MV-4-11 (cell line): ENCODE measurements at places on chromosomes 5 and 9.
A peak's percentile ranks its signal among the peaks of the same experiment; 100 is the strongest.

DNA sequence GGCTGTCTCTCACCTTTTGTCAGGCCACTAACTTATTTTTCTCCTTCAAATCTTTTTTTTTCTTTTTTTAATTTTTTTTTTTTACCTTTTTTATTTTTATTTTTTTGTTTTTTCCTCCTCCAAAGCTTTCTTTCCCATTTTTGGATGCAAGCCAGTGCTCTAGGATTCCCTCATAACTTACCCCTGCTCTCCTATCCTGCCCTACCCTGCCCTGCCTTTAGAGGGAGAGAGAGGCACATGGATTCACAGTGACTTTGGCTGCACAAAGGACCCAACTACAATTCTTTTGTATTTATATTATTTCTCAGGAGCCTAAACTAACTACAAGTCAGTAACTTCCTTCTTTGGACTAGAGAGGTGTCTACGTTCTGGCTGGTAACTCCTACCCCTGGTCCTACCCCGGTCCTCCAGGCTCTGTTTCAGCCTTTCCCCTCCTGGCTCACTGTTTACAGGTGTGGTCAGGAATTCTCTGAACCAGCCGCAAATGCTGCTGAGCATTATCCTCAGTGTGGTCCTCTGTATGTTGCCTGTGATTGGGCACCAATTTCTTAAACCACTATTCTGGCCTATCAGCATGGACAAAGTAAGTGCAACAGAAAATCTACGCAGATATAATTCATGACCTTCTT, 8.4 kb upstream of the RUSC2 start:
- DNase-seq, result peak; percentile 46

- DNase-seq, result no peak
These were observed 276.3 kb downstream of the SAXO1 start for GRCh38 chr9:18756712-18757125.

GRCh38 chr5:139458580-139459407, 3.7 kb downstream of the ECSCR start:
- DNase-seq, result peak; percentile 83

DNA sequence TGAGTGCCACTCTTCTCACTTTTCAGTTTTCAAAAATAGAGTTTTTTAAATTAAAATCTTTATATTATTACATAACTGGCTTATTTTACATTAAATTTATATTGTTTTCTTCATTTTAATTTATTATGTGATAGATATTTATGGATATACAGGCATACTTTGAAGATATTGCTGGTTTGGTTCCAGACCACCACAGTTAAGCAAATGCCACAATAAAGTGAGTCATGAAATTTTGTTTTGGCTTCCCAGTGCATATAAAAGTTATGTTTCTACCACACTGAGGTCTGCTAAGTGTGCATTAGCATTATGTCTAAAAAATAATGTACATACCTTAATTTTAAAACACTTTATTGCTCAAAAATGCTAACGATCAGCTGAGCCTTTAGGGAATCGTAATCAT, 47.4 kb downstream of the NDUFS4 start:
- no peak for DNase-seq

- DNase-seq, result no peak
These were observed 128.0 kb downstream of the SYK start for GRCh38 chr9:90929626-90930025.

DNA sequence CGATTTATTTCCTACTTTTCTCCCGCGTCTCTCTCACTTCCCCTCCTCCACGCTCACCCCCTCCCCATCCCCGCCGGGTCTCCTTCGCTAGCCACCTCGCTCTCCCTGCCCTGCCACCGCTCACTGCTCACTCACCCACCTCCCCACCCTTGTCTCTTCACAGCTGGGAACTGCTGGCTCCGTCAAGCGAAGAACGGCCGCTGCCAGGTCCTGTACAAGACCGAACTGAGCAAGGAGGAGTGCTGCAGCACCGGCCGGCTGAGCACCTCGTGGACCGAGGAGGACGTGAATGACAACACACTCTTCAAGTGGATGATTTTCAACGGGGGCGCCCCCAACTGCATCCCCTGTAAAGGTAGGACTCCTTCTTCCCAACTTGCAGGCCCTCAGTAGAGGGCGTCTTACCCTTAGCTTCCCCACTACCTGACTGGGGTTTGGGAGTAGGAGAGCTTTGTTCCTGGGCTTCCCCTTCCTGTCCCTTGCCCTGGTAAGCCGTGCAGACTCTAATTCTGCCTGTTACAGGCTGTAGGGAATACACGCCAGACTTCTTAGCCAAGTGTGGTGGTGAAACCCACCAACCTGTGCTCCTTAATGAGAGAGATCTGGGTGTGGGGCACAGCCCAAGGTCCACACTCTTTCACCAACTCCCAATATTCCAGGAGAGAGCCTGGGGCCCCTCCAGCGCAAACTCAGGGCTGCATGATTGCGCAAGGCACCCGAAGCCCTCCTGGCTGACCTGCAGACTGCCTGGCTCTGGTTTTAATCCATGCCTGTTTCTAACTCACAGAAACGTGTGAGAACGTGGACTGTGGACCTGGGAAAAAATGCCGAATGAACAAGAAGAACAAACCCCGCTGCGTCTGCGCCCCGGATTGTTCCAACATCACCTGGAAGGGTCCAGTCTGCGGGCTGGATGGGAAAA, 2.5 kb downstream of the FST start:
- DNase-seq, result no peak

GRCh38 chr5:135700731-135701130, 121.9 kb upstream of the CXCL14 start:
- no peak for DNase-seq

GRCh38 chr5:154086641-154087040, 47.9 kb downstream of the MFAP3 start:
- DNase-seq, result no peak

DNA sequence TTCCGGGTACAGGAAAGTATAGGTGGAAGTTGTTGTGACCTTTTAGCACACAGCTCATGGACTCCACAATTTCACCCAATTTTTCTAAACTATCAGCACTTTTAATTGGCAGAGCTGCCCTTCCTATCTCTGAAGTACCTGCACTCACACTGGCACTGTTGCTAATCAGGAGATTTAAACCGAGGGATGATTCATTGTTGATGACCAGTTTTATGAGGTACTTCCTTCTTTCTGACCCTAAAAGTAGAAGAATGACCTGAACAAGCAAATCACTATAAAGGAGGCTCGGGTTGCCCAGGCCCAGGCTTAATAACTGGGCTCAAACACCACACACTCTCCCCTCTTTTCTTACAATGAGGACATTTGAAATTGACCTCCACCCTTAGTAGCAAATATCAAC, 105.9 kb downstream of the KCNN2 start:
- DNase-seq, result peak; percentile 66

DNA sequence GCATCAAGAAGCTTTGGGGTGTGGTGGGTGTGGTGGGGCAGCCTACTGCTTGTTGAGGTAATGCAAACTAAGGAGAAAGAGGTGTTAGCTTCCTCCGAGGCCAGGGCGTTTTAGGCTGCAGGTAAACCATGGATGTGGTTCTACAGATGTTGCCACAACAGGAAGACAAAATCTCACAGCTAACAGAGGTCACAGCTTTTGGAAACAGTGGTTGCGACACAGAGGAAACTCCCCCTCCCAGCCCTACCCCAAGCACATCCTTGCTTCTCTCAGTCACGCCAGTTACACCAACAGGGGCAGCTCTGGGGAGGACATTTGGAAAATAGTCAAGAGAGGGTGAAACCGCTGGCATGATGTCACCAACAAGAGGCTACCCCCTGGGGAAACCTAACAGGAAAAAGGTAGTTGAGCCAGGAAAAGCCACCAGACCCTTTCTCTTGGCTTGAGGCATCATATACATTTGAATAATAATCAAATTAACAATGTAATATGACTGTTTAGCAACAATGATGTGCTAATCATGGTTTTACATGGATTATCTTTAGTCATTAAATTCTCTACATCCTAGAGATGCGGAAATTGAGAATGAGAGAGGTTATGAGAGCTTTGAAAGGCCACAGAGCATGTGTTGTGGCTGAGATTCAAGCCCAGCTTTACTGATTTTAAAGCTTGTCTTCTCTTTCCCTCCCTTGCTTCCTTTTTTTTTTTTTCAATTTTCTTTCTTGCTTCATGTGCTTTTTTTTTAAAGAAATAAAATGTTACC, 82.2 kb upstream of the IL12B start:
- peak; percentile 96 for DNase-seq

- DNase-seq, result no peak
These were observed 44.1 kb upstream of the OLFM1 start for GRCh38 chr9:135043345-135043744.

- DNase-seq, result no peak
These were observed 166.1 kb downstream of the EDIL3 start for GRCh38 chr5:84218546-84218945.

DNA sequence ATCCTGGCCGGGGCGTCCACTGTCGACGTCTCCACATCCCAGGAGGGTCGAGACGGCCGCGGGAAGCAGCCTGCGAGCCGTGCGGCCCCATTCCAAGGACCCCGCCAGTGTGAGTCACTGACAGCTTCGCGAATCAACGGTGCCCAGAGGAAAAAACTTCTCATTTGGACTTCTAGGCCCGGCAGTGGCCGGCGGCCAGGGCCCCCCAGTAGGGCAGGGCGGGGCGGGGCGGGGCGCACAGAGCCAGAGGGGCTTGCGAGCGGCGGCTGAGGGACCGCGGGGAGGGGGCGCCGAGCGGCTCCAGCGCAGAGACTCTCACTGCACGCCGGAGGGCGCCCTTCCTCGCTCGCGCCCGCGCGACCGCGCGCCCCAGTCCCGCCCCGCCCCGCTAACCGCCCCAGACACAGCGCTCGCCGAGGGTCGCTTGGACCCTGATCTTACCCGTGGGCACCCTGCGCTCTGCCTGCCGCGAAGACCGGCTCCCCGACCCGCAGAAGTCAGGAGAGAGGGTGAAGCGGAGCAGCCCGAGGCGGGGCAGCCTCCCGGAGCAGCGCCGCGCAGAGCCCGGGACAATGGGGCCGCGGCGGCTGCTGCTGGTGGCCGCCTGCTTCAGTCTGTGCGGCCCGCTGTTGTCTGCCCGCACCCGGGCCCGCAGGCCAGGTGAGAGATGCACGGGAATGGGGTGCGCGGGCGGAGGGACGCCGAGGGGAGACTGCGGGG, at the start of gene F2R:
F2R (plus strand) TSS at position 391 of the 720 bp plus-strand sequence; CDS start at position 573, 182 bp downstream.
- DNase-seq, result peak; percentile 34

- peak; percentile 18 for DNase-seq
These were observed 77.8 kb upstream of the SHISAL2B start for GRCh38 chr5:64612344-64612961.

GRCh38 chr5:116145416-116145815, 60.6 kb downstream of the COMMD10 start:
- no peak for DNase-seq

DNA sequence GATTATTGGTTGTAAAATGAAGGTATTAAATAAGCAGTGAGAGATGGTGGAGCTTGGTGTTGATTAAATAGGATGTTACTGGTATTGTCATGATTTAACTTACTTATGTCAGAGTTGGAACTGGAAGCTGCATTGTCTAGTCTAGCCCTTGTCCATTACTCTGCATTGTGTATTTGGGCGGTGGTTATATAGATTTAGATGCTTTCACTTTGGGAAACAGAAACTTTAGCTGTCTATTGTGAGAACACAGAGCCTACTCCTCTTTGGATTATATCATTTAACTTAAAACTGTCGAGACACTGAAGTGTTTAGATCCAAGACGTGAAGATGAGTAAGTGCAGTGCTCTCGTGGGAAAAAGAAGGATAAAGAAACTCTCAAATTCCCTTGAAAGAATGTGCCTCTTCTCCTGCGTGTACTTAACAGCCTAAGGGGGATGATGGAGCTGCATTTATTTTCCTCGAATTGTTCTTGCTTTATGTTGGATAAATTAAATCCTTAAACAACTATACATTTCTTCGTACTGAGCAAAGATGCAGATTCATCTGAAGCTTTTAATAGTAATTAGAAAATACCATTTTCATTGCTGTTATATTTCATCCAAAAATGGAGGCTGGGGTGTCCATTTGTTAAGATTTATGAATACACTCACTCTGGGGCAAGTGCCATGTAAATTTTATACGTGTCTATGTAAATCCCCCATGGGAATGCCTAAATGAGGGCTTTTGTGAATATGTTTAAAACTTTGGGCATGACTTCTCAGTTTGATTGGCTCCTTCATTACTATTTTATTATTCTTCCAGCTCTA, 21.6 kb downstream of the FBXL7 start:
- no peak for DNase-seq

GRCh38 chr9:123044586-123044985, 11.1 kb downstream of the GPR21 start:
- no peak for DNase-seq

DNA sequence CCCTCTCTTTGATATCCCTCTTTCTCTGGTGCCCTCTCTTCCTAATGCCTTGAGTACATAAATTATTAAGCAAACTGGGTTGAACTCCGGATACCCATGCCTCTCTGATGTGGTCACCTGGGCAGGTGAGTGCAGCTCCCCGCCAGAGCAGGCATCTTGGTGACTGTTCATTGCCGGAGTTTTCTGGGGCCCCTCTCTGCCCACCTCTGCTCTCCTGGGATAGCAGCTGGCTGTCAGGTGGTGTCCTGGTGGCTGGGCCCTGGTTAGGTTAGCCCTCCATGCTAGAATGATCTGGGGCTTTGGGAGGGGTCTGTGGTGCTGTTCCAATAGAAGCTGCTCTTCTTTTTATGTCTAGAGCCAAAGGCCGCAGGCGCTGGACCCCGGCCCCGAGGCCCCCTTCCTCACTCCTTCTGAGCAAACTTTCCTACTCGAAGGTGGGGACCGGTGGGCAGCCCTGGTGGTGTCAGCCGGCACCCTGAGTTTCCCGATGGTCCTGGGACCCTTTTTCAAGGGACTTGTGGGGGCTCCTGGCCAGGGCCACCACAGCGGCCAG, 4.9 kb upstream of the SCGB3A1 start:
- DNase-seq, result no peak

DNA sequence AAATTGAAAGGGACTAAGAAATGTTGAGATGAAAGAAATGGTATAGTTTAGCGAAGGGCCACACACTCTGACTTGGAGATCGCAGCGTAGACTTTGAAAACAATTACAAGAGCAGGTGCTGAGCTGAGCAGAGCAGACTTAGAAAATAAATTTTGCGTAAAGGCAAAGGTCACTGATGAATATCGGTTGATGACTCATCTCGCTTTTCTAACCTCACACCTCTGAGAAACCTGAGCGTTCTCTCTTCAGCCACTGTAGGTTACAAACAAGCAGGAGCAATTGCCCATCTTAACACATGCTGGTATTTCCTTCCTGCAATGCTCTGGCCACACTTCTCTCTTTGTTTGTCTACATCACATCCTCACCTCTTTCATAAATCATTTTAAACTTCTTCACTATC, 190.6 kb upstream of the C9orf72 start:
- DNase-seq, result no peak

DNA sequence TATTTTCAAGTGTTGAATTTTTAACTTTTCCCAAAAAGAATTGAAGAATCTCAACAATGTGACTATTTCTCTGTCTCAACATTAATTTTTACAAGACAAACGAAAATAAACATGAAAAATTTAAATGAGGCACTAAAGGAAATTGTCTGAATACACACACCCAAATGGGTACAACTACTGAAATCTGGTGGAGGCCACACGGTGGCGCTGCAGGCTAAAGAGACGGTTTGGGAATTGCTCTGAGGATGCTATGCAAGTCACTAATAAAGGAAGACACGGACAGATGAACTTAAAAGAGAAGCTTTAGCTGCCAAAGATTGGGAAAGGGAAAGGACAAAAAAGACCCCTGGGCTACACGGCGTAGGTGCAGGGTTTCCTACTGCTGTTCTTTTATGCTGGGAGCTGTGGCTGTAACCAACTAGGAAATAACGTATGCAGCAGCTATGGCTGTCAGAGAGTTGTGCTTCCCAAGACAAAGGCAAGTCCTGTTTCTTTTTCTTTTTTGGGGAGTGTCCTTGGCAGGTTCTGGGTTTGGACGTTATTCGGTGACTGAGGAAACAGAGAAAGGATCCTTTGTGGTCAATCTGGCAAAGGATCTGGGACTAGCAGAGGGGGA, at the start of gene PCDHB10:
PCDHB10 (plus strand) TSS at position 244 of the 616 bp plus-strand sequence; CDS start at position 444, 200 bp downstream.
- peak; percentile 50 for DNase-seq
